ENCODE measurements at places on chromosomes 6 and 20.
A peak's percentile ranks its signal among the peaks of the same experiment; 100 is the strongest.

- H3K27ac ChIP-seq, result no peak overlapping the region
- no peaks in the 10 kb centered on the region for H3K36me3 ChIP-seq
- H3K4me3 ChIP-seq, result no peak overlapping the region
Measured at GRCh38 chr6:127956260-127956888, 55.5 kb upstream of the THEMIS start.

DNA sequence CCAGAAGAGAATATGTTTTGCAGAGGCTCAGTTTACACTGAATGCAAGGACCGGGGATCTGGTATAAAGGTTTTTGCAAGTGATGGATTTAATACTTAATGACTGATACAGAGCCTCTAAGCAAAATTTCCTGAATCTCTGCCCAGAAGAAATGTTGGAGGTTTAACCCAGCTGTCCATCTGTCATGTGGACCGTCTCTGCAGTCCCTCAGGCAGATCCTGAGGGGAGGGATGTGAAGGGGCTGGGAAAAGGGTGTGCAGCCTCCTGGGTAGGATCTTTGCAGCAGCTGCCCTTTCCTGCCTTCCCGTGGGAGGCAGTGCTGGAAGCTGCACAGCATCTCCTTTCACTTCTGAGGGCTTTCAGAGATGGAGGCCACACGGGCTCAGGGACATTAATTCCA is 207.0 kb downstream of the SLC24A3 start:
- H3K4me1 ChIP-seq, result no peaks in the 10 kb centered on the region
- no peaks in the 10 kb centered on the region for H3K27me3 ChIP-seq
- no peak for DNase-seq

- H3K27ac ChIP-seq, result no peak overlapping the region
- no peaks in the 10 kb centered on the region for H3K27me3 ChIP-seq
- H3K4me1 ChIP-seq, result no peaks in the 10 kb centered on the region
- no peak overlapping the region for H3K4me3 ChIP-seq
Measured at GRCh38 chr6:134356405-134356804, 38.5 kb upstream of the SGK1 start.

DNA sequence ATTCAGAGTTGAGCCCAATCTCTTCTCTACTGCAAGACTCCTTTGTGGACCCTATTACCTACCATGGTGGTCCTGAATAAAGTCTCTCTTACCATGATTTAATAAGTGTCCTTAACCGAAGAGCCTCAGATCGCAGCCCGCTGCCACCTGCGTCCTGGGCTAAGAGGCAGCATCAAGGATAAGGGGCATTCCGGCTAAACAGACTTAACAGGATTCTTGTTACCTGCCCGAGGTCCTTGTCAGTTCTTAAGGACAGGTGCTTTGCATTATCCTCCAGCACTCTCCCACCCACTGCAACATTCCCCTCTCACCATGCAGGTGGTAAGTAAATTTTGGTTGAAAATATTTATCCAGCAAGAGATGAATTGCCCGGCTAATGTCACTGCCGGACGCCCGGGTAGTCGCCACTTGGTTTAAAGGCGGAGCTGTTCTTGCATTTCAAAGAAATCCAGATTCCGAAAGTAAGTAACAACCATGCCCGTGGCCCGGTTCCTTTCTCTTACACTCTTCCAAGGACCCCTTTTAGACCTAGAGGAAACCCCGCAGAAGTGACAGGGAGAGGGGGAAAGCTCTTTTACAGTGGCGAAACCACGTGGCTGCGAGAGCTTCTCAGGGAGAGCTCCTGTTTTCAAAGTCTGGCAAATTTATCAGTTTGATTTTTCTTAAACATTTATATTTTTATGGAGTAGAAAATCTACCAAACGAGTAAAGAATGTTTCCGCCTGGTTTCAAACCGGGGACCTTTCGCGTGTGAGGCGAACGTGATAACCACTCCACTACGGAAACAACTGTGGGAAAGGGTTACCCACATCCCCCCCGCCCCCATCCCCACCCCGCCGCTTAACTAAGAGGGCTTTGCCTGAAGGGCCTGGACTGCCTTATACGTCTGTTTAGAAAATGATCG is 41.9 kb upstream of the PRSS16 start:
- peaks cover 3% of the 10 kb centered on the region for H3K27me3 ChIP-seq
- no peaks in the 10 kb centered on the region for H3K4me1 ChIP-seq
- H3K4me3 ChIP-seq, result peak overlapping the region; percentile 47
- DNase-seq, result peak; percentile 6

DNA sequence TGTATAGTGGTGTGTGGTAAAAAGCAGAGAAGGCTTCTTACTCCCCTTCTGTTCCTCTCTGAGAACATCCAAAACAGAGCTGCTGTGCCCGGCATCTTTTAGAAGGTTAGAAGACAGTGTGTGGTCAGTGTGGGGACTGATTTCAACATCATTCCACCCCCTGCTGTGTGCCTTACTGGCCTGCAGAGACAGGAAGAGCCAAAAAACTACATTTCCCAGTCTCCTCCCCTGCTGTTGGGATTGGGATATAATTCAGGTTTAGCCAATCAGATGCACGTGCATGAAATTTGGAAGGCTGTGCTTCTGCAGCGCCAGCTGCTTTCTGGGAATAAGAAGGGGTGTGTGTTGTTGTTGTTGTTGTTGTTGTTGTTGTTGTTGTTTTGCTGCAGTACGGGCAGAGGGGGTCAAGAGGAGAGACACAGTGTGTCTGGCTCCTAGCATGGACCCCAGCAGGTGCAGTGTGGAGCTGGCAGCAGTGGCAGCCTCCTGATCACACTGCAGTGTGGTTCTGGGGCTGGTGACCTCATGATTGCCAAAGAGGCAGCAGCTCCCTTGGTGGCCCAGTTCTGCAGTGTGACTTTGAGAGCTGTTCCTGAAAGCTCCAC is 74.7 kb downstream of the MRPL14 start:
- H3K4me1 ChIP-seq, result peaks cover 78% of the 10 kb centered on the region
- H3K27ac ChIP-seq, result peak overlapping the region; percentile 89
- H3K27me3 ChIP-seq, result no peaks in the 10 kb centered on the region

DNA sequence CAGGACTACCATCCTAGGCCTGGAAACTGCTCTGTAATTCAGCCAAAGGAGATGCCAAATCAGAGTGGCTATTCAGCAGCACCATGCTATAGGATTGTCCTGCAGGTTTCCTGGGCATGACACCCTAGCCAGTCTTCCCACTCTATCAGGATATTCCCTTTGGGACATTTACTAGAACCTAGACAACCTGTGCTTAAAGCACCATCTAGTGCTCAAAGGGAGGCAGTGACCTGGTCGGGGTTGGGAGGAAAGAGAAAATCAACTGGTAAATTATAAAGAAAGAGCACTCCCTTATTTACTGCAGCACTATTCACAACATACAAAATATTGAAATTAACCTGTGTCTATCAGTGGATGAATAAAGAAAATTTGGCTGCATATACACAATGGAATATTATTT is 67.2 kb upstream of the SMLR1 start:
- peak; percentile 34 for DNase-seq
- no peak overlapping the region for H3K4me3 ChIP-seq
- no peak overlapping the region for H3K27ac ChIP-seq
- H3K27me3 ChIP-seq, result no peaks in the 10 kb centered on the region
- no peaks in the 10 kb centered on the region for H3K4me1 ChIP-seq
- no peaks in the 10 kb centered on the region for H3K36me3 ChIP-seq

- H3K36me3 ChIP-seq, result no peaks in the 10 kb centered on the region
- H3K27ac ChIP-seq, result no peak overlapping the region
- no peak overlapping the region for H3K4me3 ChIP-seq
Measured at GRCh38 chr20:9368893-9369292, 145.5 kb upstream of the LAMP5 start.

GRCh38 chr6:72783666-72784065 is 161.8 kb downstream of the KCNQ5 start:
- DNase-seq, result peak; percentile 24
- no peak overlapping the region for H3K27ac ChIP-seq

- H3K36me3 ChIP-seq, result no peaks in the 10 kb centered on the region
- no peaks in the 10 kb centered on the region for H3K27me3 ChIP-seq
- H3K4me1 ChIP-seq, result peaks cover 2% of the 10 kb centered on the region
- H3K4me3 ChIP-seq, result peak overlapping the region; percentile 94
- no peak overlapping the region for H3K27ac ChIP-seq
Measured at GRCh38 chr6:69795469-69796072, 1.2 kb downstream of the LMBRD1 start.

DNA sequence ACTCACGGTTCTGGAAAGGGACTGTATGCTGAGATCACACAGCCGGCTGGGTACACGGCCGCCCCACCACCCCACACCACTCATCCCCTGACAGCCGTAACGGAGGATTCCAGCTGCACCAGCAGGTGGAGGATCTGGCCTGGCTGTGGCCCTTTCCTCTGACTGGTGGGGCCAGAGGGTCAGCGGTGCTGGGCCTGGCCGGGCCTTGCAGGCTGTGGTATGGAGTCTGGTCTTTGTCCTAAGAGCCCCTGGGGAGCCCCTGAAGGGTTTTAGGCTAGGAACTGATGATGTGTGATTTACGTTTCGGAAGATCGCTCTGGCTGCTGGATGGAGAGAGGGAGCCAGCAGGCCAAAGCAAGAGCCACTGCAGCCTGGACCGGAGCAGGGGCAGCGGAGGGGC is 26.6 kb downstream of the NOL4L start:
- no peak overlapping the region for H3K4me3 ChIP-seq
- H3K27me3 ChIP-seq, result peaks cover 5% of the 10 kb centered on the region
- H3K36me3 ChIP-seq, result no peaks in the 10 kb centered on the region
- H3K4me1 ChIP-seq, result no peaks in the 10 kb centered on the region
- DNase-seq, result no peak
- H3K27ac ChIP-seq, result no peak overlapping the region
